ENCODE measurements at places on chromosomes 5 and 9.

DNA sequence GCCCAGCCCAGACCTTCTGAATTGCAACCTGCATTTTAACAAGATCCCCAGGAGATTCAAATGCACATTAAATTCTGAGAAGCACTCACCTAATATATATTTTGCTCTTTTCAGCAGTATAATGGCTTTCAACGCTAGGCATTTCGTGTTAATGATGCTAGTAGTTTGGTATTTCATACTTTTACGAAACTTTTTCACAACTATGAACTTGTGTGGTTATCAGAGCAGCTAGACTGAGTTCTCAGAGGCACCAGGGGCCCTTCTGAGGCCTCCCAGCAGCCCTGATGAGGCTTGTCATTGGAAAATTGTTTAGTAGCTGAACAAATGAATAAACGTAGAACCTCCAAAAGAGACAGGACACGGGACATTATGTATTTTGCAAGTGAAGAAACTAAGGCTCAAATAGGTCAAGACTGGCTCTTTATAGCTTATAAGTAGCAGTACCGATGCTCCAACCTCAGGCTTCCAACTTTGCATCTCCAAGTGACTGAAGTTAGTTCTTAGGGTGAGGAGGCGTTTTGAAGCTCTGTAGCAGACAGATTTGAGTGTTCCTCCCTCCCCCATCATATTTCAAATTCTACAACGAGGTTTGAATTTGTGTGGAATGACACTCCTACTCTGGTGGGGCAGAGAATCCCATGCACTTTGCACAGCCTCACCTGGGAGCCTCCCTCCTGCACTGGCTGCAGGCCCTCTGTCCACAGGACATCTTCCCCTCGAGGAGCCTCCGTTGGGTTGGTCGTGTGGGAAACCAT is 121.1 kb upstream of the SLC25A48 start:
- DNase-seq: no peak

DNA sequence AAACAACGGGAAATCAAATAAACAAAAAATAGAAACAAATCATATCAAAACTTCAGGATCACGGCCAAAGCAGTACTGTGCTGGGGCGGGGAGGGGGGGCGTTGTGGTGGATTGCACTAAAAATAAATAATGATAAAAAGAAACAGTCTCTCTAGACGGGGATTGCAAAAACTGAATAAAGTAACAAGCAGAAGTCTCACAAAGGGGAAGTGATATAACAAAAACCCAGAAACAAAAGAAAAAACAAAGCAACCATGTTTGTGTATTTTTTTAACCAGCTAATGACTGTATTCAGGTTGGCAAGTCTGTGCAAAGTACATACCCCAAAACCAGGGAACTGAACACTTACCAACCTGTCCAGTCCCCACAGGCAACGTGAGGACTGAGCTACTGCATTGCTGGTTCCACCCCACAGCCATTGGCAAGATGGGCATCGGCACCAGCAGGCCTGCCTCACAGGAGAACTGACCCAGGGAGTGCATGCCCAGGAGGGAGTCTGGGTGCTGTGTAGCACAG is 24.1 kb downstream of the BICD2 start:
- no peak for DNase-seq

- DNase-seq: no peak
Measured at GRCh38 chr5:24862117-24862516, 217.3 kb upstream of the CDH10 start.

GRCh38 chr5:164214698-164215097 is 709.3 kb downstream of the MAT2B start:
- DNase-seq: no peak

GRCh38 chr9:86892576-86892975 is 54.7 kb downstream of the GAS1 start:
- DNase-seq: no peak

All from activated CD4-positive, alpha-beta memory T cell treated with anti-CD3 and anti-CD28 coated beads, Interleukin-2, amount 10 ng/mL, durations not matched to agents 7 days and 5 days (primary cell).